Gastrocnemius medialis (tissue), 4 donors: ENCODE measurements at places on chromosomes 12 and 14. TPM values are rescaled to one million over a fixed set of nuclear protein-coding genes. Genes with fewer than 3 reads are reported as not detected.
A peak's percentile ranks its signal among the peaks of the same experiment; 100 is the strongest.

GRCh38 chr12:115374480-115375185, 690.7 kb upstream of the TBX3 start:
- no peak for DNase-seq
- no peaks in the 10 kb centered on the region for H3K36me3 ChIP-seq
- H3K4me3 ChIP-seq: no peak overlapping the region
- no peak overlapping the region for H3K27ac ChIP-seq

DNA sequence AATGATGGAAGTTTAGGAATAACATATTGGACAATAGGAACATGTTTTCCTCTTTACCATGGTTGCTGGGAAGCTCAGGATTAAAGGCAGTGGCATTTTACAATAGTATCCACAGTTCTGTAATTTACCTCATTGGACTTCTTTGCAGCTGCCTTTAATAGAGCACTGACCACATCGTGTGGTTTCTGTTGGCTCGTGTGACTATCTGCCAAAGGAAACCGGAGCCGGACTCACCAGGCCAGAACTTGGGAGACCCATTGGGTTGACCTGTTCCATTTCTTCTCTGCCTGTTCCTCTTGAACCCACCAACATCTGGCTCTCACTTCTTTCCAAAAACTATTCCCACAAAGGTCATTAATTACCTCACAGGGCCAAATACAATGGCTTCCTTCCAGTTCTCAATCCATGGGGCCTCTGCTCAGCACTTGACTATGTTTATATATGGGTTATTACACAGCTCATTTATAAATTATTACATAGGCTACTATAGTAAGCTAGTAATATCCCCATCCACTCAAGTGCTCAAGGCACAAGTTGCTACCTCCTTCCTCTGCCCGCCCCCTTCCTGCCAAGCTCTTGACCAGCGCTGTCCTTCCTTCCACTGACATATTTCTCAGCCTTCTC, 121.5 kb upstream of the VASH1 start:
- H3K4me3 ChIP-seq: no peak overlapping the region
- H3K27ac ChIP-seq: no peak overlapping the region
- H3K27me3 ChIP-seq: no peaks in the 10 kb centered on the region
- H3K4me1 ChIP-seq: no peaks in the 10 kb centered on the region

- H3K36me3 ChIP-seq: no peaks in the 10 kb centered on the region
- H3K4me3 ChIP-seq: no peak overlapping the region
- H3K27me3 ChIP-seq: no peaks in the 10 kb centered on the region
- H3K27ac ChIP-seq: peak overlapping the region; percentile 47
- DNase-seq: no peak
Observed at GRCh38 chr14:61308198-61308597, 13.2 kb upstream of the PRKCH start.

GRCh38 chr14:53872681-53873089, 83.9 kb downstream of the BMP4 start:
- no peaks in the 10 kb centered on the region for H3K27me3 ChIP-seq
- H3K36me3 ChIP-seq: no peaks in the 10 kb centered on the region
- H3K4me3 ChIP-seq: no peak overlapping the region
- H3K27ac ChIP-seq: no peak overlapping the region

- no peak overlapping the region for H3K4me3 ChIP-seq
- H3K36me3 ChIP-seq: no peaks in the 10 kb centered on the region
- H3K27ac ChIP-seq: no peak overlapping the region
- peaks cover 15% of the 10 kb centered on the region for H3K4me1 ChIP-seq
- DNase-seq: no peak
Observed at GRCh38 chr14:68506021-68506644, 286.7 kb downstream of the ZFP36L1 start.

- H3K4me3 ChIP-seq: no peak overlapping the region
- H3K4me1 ChIP-seq: no peaks in the 10 kb centered on the region
- no peak overlapping the region for H3K27ac ChIP-seq
- H3K27me3 ChIP-seq: no peaks in the 10 kb centered on the region
- H3K36me3 ChIP-seq: no peaks in the 10 kb centered on the region
- DNase-seq: peak; percentile 13
Observed at GRCh38 chr12:18864900-18865561, 127.1 kb downstream of the CAPZA3 start.

DNA sequence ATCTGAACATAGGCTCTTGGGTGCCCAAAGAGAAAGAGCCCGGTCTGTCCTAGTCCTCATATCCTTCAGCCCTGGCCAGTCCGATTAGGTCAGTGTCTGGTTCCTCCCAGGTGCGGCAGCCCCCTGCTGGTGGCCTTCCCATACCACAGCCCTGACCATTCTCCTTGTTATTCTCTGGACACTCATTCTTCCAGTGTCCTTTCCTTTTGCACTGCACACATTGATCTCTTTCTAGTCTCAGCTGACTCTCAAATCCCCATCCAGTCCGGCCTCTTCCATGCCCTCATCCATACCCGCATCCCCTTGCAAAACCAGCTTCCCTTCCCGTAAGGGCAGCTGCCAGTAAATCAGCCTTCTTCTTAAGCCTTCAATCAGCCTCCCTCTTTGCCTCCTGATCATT, 1316.3 kb downstream of the TMEM121 start:
- no peak overlapping the region for H3K27ac ChIP-seq
- DNase-seq: no peak
- no peaks in the 10 kb centered on the region for H3K27me3 ChIP-seq
- H3K4me3 ChIP-seq: no peak overlapping the region
- H3K4me1 ChIP-seq: no peaks in the 10 kb centered on the region

GRCh38 chr14:89862856-89863255, 91.7 kb downstream of the EFCAB11 start:
- DNase-seq: no peak
- H3K36me3 ChIP-seq: no peaks in the 10 kb centered on the region
- H3K27me3 ChIP-seq: no peaks in the 10 kb centered on the region
- H3K27ac ChIP-seq: no peak overlapping the region

- H3K4me3 ChIP-seq: peak overlapping the region; percentile 72
- peaks cover 51% of the 10 kb centered on the region for H3K4me1 ChIP-seq
- no peak for DNase-seq
- H3K27me3 ChIP-seq: no peaks in the 10 kb centered on the region
Observed at GRCh38 chr14:67358924-67359774, 455 bp downstream of the ATP6V1D start.

GRCh38 chr12:109461049-109461845, 15.9 kb downstream of the KCTD10 start:
- no peak overlapping the region for H3K4me3 ChIP-seq
- peaks cover 59% of the 10 kb centered on the region for H3K4me1 ChIP-seq
- H3K27me3 ChIP-seq: no peaks in the 10 kb centered on the region
- peak overlapping the region; percentile 75 for H3K27ac ChIP-seq
- DNase-seq: no peak

- no peaks in the 10 kb centered on the region for H3K27me3 ChIP-seq
- no peak overlapping the region for H3K27ac ChIP-seq
- H3K4me1 ChIP-seq: no peaks in the 10 kb centered on the region
- H3K4me3 ChIP-seq: no peak overlapping the region
- H3K36me3 ChIP-seq: no peaks in the 10 kb centered on the region
- DNase-seq: no peak
Observed at GRCh38 chr12:29157486-29157946, 8.4 kb downstream of the FAR2 start.

- no peak for DNase-seq
- peaks cover 11% of the 10 kb centered on the region for H3K4me1 ChIP-seq
- H3K27ac ChIP-seq: no peak overlapping the region
- H3K36me3 ChIP-seq: no peaks in the 10 kb centered on the region
- peaks cover 99% of the 10 kb centered on the region for H3K27me3 ChIP-seq
Observed at GRCh38 chr12:114696443-114697242, 12.7 kb upstream of the TBX3 start.

DNA sequence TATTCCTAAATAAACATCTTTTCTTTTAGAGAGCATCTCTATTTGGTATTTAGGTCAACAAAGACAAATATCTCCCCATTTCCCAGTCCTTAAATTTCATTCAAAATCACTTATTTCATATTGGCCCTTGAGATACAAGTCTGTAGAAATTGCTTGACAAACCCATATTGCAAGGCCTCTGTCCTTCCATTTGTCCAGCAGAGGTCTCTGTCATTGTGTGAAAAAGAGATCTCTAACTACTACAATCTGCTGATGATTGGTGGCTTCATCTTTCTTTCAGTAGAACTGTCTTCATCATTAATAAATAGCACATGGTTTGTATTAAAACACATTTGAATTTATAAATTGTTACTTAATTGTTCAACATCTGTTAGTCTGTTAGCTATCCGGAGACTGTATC, 252.6 kb downstream of the ACSS3 start:
- no peaks in the 10 kb centered on the region for H3K27me3 ChIP-seq
- no peaks in the 10 kb centered on the region for H3K36me3 ChIP-seq
- DNase-seq: no peak

- no peak for DNase-seq
- H3K4me1 ChIP-seq: no peaks in the 10 kb centered on the region
- H3K27me3 ChIP-seq: no peaks in the 10 kb centered on the region
- no peak overlapping the region for H3K4me3 ChIP-seq
- H3K36me3 ChIP-seq: no peaks in the 10 kb centered on the region
Observed at GRCh38 chr12:41893491-41893890, 251.2 kb downstream of the GXYLT1 start.

GRCh38 chr14:99252443-99252939, 19.5 kb downstream of the BCL11B start:
- no peaks in the 10 kb centered on the region for H3K4me1 ChIP-seq
- no peak for DNase-seq
- no peak overlapping the region for H3K27ac ChIP-seq
- no peaks in the 10 kb centered on the region for H3K36me3 ChIP-seq
- peaks cover 5% of the 10 kb centered on the region for H3K27me3 ChIP-seq
- no peak overlapping the region for H3K4me3 ChIP-seq

DNA sequence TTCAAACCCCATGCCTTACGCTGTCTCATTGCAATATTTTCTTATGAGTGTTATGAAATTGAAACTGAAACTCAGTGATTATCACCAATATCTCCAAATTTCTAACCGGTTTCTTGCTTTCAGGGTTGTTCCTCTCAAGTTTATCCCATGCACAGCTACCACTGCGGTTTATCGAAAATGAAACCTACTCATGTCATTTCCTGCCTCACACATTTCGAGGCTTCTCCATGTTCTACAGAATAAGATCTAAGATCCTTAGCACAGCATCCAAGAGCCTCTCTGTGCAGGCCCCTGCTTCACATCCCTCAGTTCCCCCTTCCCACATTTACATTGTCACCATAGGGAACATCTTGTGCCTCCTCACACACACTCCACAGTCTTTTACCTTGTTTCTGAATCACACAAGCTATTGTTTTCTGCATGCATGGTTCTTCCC, 45.5 kb upstream of the FAR2 start:
- no peaks in the 10 kb centered on the region for H3K4me1 ChIP-seq
- no peaks in the 10 kb centered on the region for H3K27me3 ChIP-seq
- DNase-seq: no peak
- H3K36me3 ChIP-seq: no peaks in the 10 kb centered on the region

- H3K36me3 ChIP-seq: no peaks in the 10 kb centered on the region
- no peak for DNase-seq
- H3K27ac ChIP-seq: no peak overlapping the region
- no peaks in the 10 kb centered on the region for H3K27me3 ChIP-seq
Observed at GRCh38 chr12:130405332-130405731, 67.6 kb downstream of the PIWIL1 start.

- H3K4me1 ChIP-seq: no peaks in the 10 kb centered on the region
- H3K27ac ChIP-seq: no peak overlapping the region
- no peak for DNase-seq
Observed at GRCh38 chr12:50062728-50063460, 5.5 kb downstream of the ASIC1 start.

- no peak overlapping the region for H3K27ac ChIP-seq
- DNase-seq: no peak
- H3K36me3 ChIP-seq: no peaks in the 10 kb centered on the region
- H3K4me1 ChIP-seq: no peaks in the 10 kb centered on the region
- H3K27me3 ChIP-seq: no peaks in the 10 kb centered on the region
Observed at GRCh38 chr14:48710133-48710532, 876.0 kb downstream of the RPS29 start.

GRCh38 chr12:80441921-80442320, 2.1 kb upstream of the PTPRQ start:
- no peaks in the 10 kb centered on the region for H3K36me3 ChIP-seq
- no peaks in the 10 kb centered on the region for H3K4me1 ChIP-seq
- no peak overlapping the region for H3K4me3 ChIP-seq
- no peak for DNase-seq

DNA sequence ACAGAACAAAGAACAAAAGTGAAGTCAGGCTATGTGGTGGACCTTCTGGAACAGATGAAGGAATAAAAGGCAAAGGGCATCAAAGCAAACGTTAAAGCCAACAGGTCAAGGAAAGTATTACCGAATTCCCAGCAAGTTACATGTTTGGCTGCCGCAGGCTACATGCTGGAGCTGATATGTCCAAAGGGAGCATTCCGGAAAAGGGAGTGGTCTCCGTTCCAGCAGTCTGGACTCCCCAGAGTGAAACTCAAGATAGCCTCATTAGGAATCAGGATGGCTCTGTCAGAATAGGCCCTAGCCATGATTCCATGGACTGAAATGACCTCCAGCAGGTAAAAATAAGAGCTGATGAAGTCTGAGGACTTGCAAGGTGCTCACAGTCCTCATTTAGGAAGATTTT, 379.8 kb upstream of the PRICKLE1 start:
- H3K27ac ChIP-seq: peak overlapping the region; percentile 45
- no peaks in the 10 kb centered on the region for H3K4me1 ChIP-seq
- H3K4me3 ChIP-seq: no peak overlapping the region
- H3K36me3 ChIP-seq: no peaks in the 10 kb centered on the region

- no peak overlapping the region for H3K4me3 ChIP-seq
- no peaks in the 10 kb centered on the region for H3K27me3 ChIP-seq
- H3K27ac ChIP-seq: no peak overlapping the region
- DNase-seq: no peak
- peaks cover 5% of the 10 kb centered on the region for H3K4me1 ChIP-seq
Observed at GRCh38 chr14:90495357-90496276, 98.8 kb downstream of the CALM1 start.

DNA sequence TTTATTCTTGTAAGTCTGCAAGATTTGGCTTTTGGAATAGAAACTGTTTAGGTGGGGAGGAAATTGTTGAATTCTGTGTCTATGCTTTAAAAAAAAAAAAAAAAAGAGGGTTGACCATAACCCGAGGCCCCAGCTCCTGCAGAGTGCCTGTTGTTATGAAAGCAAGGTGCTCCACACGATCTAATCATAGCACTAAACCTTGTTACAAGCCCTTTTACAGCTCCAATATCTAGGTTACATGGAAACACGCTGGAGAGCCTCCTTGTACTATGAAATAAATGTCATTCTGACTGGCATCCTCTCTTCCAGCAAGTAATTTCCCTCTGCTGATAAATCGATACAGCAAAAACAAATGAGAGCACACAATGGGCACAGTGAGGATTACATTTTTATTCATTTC, 303.1 kb upstream of the SOX5 start:
- no peak for DNase-seq
- H3K36me3 ChIP-seq: no peaks in the 10 kb centered on the region
- H3K4me1 ChIP-seq: no peaks in the 10 kb centered on the region
- H3K27ac ChIP-seq: no peak overlapping the region
- H3K27me3 ChIP-seq: no peaks in the 10 kb centered on the region
- no peak overlapping the region for H3K4me3 ChIP-seq

- no peak overlapping the region for H3K27ac ChIP-seq
- H3K4me1 ChIP-seq: no peaks in the 10 kb centered on the region
- H3K36me3 ChIP-seq: no peaks in the 10 kb centered on the region
- DNase-seq: no peak
- H3K4me3 ChIP-seq: no peak overlapping the region
- no peaks in the 10 kb centered on the region for H3K27me3 ChIP-seq
Observed at GRCh38 chr14:46091819-46092218, 559.8 kb downstream of the RPL10L start.

Gene PRR4
- total RNA-seq: not detected

Gene AACS
- 11.8 TPM for total RNA-seq

Gene GARIN6
- not detected for total RNA-seq

Gene KRT73
- total RNA-seq: not detected

Gene ANKRD13A
- total RNA-seq: 21.4 TPM

Gene CISTR
- not detected for total RNA-seq

Gene AMHR2
- 1.4 TPM for total RNA-seq

Gene NELL2
- not detected for total RNA-seq

Gene DLGAP5
- total RNA-seq: not detected

Gene ANKS1B
- total RNA-seq: 5.9 TPM
